ENCODE measurements at places on chromosomes 1 and 21.
A peak's percentile ranks its signal among the peaks of the same experiment; 100 is the strongest.

DNA sequence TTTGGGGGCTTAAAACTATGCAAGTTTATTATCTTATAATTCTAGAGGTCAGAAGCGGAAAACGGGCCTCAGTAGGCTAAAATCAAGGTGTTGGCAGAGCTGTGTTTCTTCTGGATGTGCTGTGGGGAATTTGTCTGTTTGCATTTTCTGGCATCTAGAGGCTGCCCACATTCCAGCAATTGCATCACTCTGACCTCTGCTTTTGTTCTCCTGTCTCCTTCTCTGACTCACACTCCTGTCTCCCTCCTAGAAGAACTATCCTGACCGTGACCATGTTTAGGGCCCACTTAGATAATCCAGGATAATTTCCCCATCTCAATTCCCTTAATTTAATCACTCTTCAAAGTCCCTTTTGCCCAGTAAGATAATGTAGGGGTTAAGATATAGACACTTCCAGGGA lies 127.4 kb upstream of the DEPDC1 start:
- DNase-seq = no peak

GRCh38 chr1:29415156-29415830 lies 179.0 kb downstream of the PTPRU start:
- DNase-seq = no peak

DNA sequence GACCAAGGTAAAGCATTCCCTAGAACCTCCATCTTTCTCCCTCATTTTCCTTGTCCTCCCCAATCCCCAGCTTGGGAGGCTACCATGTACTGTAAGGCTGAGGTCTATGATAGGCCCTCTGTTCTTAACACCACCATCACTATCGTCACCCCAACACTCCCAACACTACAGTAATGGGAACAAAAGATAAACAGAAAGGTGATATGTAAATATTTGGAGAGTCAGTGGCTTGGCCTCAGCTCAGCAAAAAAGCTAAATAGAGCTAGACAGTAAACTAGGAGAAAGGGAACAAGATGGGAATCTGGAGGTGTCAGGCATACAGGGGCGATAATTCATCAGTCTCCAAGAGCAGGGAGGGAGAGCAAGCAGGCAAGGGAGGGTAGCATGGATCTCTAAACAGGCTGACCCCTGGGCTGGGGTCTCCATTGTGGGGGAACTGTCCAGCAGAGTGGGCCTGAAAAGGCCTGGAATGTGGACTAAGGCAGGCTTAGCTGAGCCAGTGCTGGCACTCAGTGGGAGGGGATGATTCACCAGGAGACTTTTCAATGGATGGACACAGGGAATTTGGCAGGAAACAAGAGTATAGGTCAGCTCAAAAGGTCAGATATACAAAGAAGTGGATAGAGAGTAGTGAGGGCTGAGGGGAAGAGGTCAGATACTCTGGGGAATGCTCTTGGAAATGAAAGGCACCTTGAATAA lies 6.7 kb downstream of the WNT2B start:
- DNase-seq = no peak

- DNase-seq = no peak
These were observed 204.8 kb upstream of the ADAMTS5 start for GRCh38 chr21:27171707-27172106.

DNA sequence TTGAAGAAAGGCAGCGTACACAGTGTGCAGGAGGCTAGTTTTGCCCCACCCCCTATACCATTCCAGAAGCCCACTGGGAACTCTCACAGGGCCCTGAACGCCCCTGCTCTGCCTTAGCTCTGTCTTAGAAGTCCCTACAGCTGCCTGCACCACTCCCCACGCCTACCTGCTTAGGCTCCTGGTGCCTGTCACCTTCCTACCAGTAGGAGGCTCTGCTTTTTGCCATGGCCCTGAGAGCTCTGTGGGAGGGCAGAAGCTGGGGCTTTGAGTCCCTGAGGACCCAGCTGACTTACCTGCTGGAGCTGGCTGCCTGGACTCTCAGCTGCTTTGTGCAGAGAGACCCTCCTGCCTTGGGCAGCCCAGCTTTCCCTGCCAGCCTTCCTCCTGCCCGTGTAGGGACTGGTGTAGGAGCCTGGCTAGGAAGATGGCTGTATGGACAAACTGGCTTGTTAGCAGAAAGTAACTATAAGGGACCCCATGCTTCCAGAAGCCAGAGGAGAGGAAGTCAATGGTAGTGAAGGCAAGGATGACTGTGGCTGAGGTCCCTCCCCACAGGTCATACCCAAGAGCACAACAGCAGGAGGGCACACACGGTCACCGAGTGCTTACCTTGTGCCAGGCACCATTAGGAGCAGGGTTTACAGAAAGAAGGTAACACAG lies 9.8 kb upstream of the CELSR2 start:
- DNase-seq = peak; percentile 24

DNA sequence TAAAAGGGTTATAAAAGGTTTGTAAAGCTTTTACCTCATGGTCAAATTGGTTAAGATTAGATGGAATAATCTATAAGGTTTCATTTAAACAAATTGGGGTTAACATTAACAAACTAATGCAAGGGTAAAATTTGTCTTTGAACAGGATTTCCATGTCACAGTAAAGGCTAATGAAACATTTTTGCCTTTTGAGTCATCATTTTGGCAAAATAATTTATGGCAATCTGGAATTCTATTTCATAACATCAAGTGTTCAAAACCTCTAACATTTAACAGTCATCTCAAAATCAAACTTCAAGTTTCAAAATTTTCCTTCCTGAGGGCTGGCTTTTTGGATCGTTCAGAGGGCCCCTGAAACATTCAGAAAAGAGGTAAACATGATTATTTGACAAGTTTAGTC lies 6.6 kb upstream of the CD46 start:
- no peak for DNase-seq

GRCh38 chr1:154316704-154317103 lies 4.2 kb upstream of the AQP10 start:
- DNase-seq = no peak

DNA sequence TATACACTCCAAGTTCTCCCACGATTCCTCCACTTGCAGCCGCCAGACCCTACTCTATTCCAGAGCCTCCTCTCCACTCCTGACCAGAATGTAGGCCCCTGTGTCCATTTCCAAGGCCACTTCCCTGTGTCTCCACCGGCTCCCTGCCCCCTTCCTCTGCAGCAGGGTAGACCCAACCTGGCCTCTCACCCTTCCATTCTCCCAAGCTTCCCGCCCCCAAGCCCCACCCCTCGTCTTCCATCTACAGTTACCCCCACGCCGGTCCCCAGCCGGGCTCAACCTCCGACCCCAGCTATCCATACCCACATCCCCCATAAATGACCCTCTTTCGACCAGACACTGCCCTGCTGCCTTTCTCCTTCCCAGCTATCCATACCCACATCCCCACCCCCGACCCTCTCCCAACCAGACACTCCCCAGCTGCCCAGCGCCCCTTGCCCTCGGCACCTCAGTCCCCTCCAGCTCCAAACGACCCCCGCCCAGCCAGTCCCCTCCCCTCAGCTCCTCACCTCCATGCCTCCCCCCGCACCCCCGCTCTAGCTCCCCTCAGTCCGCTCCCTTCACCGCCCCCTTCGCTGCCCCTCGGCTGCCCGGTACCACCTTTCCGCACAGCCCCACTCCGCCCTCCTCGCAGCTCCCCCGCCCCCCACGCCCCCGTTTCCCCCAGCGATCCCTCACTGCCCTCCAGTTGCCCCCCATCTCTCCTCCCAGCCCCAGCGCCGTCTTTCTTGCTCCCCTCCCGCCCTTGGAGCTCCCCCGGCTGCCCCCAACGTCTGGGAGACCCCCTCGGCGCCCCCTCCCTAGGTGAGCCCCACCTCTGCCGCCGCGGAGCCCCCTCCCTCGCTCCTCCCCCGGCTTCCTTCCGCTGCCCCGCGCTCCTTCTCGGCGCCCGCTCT lies 670 bp downstream of the RAB3B start:
- DNase-seq = no peak

GRCh38 chr1:186648613-186649012 lies 31.6 kb downstream of the PTGS2 start:
- no peak for DNase-seq

GRCh38 chr1:20081353-20081810 lies 11.4 kb downstream of the PLA2G5 start:
- DNase-seq = no peak

GRCh38 chr1:219391297-219391696 lies 217.6 kb downstream of the LYPLAL1 start:
- DNase-seq = no peak

- DNase-seq = no peak
These were observed 54.8 kb downstream of the DMAP1 start for GRCh38 chr1:44268054-44268453.

DNA sequence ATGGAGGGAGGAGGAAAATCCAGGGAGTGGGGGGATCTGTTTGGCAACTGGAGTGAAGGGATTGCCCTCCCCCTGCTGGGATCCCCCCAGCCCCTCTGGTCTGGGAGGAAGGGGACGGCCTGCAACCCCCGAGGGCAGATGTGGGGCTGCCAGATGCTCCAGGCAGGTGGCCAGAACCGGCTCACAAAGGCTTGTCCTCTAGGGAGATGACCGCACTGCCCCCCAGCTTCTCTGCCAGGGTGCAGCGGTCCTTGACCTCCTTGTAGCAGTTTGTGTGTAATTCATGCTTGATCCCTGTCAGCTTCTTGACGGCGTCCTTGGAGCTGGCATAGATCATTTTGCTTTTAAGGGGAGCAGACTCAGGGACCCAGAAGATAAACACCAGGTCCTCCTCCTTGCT lies 69.2 kb downstream of the ROR1 start:
- DNase-seq = no peak

DNA sequence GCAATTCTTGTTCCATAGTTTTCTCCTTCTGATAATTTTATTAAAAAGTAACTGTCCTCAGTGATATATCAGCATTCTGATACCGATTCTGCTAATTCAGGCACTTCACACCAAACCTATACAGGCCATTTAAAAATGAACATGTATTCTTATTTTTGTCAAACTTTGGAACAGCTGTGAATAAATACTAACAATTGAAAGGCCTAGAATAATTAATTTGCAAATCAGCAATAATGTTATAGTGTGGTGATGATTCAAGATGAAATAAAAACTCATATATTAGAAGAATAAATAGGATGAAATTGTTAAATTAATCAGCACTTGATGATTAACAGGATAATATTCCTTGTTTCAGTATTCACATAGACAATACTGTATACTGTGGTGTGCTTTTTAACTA lies 9.9 kb downstream of the CDKN2C start:
- no peak for DNase-seq

DNA sequence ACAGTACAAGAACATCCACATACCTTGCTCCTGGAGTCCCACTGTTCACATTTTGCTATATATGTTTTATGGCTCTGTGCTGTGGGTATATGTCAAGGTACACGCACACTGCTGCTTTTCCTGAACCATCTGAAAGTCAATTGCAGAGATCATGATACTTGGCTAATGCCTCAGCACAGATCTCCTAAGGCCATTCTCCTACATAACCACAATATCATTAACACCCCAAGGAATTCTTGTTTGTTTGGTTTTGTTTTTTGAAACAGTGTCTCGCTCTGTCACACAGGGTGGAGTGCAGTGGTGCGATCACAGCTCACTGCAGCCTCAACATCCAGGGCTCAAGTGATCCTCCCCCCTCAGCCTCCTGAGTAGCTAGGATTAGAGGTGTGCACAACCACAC lies 16.0 kb downstream of the CTNNBIP1 start:
- DNase-seq = no peak

DNA sequence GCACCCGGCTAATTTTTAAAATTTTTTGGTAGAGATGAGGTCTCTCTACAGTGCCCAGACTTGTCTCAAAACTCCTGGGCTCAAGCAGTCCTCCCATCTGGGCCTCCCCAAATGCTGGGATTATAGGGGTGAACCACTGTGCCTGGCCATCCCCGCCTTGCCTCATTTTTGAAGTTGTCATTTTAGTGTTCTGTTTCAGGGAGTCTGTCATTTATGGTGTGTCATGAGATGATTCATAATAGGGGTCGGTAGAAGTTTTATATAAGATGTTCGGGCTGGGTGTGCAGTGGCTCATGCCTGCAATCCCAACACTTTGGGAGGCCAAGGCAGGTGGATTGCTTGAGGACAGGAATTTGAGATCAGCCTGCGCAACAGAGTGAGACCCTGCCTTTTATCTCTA lies 8.5 kb downstream of the PRCC start:
- no peak for DNase-seq

DNA sequence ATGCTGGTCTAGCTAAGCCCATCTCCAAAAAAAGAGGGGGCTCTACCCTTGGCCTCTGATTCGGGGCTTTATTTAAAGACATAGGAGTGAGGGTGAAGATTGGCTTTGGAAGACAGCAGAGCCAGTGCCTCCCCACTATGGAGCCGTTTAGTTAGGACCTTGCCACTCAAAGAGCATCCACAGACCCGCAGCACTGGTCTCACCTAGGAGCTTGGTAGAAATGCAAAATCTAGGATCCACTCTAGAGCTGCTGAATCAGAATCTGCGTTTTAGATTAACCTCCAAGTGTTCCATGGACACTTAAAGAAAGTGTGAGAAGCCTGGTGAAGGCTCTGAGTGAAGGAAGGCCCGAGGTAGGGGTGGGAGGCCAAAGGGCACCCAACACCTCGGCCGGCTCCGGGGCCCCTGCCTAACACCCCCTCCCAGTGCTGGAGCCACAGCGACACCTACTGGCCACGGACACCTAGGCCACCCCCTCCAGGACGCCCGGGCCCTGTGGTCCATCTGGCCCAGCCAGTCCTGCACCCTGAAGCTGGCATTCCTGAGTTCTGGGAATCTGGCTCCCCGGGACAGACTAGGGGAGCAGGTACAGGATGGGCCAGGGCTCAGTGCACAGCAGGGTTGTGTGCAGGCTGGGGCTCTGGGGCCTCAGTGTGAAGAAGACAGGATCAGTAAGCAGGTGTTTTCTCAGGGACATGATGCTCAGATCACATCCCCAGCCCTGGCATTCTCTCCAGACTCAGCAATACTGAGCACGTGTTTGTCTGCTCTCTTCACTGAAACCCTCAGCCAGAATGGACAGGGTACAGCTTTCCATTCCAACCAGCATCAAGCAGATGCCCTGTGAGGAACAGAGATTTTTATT lies 79.2 kb downstream of the TMEM53 start:
- peak; percentile 80 for DNase-seq

- DNase-seq = peak; percentile 67
These were observed 1.4 kb upstream of the SSBP3 start for GRCh38 chr1:54407404-54408146.

DNA sequence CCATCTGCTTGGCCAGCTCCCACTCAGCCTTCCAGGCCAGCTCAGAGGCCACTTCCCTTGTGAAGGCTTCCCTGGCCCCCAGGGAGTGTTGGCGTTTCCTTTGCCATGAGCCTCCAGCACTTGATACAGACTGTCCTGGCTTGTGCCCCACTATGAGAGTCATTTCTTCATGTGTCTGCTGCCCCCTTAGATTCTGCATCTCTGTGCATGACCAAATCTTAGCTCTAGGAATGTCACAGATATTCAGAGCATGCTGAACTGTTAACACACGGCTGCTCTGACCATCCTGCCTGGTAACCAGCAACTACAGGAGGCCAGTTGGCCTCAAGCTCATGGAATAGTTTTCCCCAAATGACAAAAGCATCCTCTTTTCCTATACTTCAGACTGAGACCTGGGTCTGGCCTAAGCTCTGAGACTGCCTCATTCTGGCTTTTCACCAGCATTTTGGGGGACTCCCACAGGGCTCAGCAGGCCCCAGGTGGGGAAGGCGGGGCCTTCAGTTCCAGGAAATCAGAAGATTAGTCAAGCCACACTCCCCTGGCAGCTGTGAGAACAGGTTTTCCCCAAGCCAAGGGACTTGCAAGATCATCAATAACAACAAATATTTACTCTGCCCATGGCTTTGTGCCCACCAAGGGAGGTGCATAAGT lies 182.6 kb upstream of the EDN2 start:
- DNase-seq = peak; percentile 67

Data from CD4-positive, alpha-beta T cell treated with Interleukin-6 for 4 hours (primary cell).